ENCODE measurements at places on chromosomes 7 and 10.

GRCh38 chr10:3530783-3531645 lies 254.0 kb downstream of the KLF6 start:
- DNase-seq: no peak

- DNase-seq: no peak
Observed at GRCh38 chr10:5844345-5845055, 31.3 kb upstream of the GDI2 start.

GRCh38 chr7:151045967-151046366 lies 2.4 kb upstream of the ASIC3 start:
- DNase-seq: no peak

DNA sequence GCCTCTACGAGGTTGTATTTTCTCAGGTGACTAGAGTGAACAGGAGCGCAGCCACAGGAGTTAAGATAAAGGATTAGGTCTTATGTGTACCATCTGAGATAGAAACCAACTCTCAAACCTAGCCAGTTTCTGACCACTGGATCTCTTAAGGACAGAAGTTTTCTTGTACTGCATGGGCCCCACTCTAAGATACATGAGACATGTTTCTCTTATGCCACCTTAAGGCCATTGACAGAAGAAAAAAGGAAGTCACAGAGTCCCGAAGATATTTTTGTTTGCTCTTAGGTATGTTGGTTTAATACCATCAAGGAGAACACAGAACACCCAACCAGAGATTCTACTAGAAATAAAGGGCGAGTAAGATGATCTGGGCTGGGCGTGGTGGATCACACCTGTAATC lies 335.8 kb downstream of the FRMD4A start:
- no peak for DNase-seq

GRCh38 chr10:51072921-51073434 lies 1.3 kb upstream of the PRKG1 start:
- DNase-seq: no peak

- no peak for DNase-seq
Observed at GRCh38 chr10:119199231-119199992, 8.0 kb upstream of the GRK5 start.

DNA sequence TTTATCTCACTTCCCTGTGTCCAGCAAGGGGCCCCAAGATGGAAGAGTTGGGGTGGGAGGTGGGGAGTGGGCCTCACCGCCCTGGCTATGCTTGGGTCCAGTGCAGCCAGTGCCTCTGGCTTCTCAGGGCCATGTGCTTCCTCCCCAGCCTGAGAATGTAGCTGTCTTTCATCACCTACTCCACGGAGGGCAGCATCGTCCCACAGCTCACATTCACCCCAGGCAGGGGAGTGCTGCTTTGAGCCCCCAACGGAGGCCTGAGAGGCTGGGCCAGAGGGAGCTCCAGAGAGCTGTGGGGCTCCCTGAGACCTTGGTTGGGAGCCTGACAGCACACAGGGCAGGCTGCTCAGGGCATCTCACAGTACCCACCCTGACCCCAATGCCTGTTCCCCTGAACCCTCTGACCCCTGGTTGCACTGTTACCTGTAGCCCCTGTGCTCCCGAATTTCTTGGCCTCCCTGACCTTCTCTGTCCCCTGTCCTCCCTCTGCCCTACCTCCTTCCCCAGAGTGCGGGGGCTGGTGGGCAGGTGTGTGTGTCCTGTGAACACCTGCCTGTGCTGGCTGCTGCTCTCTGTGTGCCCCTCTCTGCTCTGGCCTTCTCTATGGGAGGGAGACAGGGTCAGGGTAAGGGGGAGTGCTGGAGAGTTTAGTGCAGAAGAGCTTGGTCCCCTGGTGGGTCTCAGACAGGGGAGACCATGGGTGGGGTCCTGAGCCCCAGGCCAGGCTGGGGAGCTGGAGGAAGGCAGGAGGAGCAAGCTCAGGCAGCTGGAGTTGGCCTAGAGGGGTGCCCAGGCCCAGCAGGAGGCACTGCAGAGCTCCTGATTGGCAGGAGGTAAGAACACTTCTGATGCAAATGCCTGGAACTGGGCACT lies 19.6 kb upstream of the ZNF488 start:
- no peak for DNase-seq

DNA sequence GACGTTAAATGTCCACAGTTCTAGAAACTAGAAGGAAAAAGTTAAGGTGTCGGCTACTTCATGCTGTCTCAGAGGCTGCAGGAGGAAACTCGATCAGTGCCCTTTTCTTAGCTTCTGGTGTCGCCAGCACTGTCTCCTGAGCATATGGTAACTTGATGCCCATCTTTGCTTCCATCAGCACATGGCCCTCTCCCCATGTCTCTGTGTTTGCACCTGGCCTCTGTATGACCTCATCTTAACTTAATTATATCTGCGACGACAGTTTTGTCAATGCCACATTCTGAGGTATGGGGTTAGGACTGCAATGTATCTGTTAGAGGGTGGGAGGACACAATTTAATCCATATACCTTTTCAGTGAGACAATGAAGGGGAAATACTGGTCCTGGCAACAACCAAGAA lies 449.9 kb downstream of the POM121L12 start:
- no peak for DNase-seq

GRCh38 chr7:36794689-36795088 lies 70.4 kb upstream of the AOAH start:
- DNase-seq: no peak

- no peak for DNase-seq
Observed at GRCh38 chr7:106765727-106766355, 99.2 kb upstream of the PIK3CG start.

DNA sequence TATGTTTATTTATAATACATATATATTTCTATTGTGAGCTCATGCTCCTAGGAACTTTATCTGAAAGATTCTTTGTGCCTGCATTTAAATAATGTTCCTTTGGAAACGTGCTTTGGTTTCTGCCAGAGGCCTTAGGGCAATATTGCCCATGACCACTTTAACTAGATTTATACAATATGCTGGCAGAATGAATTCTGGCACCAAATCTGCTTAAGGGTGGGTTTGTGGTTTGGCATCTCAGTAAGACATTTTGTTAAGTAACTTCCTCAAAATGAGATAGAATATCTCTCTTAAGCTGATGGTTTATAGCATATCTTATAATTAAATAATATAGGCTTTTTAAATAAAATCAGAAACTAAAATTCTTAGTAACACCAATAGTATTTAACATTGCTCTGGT lies 252.9 kb downstream of the RNLS start:
- no peak for DNase-seq

DNA sequence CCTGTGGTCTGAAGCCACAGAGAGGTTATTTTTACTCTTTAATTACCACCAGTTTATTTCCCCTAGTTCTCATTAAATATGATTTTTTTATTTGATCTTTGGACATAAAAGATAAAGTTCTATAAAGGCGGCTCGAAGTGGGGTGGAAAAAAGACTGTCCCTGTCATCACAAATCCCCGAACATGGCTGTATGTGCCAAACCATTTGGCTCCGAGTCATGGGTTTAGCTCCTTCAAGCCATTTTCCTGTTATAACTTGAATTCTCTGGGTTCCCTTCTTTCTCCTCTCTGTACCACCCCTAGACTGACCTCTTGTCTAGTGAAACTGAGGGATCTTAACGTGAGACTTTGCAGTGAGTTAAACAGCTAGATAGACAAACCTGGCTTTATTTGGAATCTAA lies 181.6 kb downstream of the BMPER start:
- no peak for DNase-seq

Measured in NCI-H1417 treated with DMSO at 0.1 percent for 48 hours (cell line).